ENCODE measurements at places on chromosomes 2 and 18.

- DNase-seq = no peak
These were observed 431.4 kb upstream of the TNP1 start for GRCh38 chr2:217291259-217291658.

GRCh38 chr18:47791461-47791985 lies 138.9 kb downstream of the SMAD2 start:
- DNase-seq = no peak

GRCh38 chr18:50611529-50611941 lies 51.6 kb downstream of the MAPK4 start:
- no peak for DNase-seq

DNA sequence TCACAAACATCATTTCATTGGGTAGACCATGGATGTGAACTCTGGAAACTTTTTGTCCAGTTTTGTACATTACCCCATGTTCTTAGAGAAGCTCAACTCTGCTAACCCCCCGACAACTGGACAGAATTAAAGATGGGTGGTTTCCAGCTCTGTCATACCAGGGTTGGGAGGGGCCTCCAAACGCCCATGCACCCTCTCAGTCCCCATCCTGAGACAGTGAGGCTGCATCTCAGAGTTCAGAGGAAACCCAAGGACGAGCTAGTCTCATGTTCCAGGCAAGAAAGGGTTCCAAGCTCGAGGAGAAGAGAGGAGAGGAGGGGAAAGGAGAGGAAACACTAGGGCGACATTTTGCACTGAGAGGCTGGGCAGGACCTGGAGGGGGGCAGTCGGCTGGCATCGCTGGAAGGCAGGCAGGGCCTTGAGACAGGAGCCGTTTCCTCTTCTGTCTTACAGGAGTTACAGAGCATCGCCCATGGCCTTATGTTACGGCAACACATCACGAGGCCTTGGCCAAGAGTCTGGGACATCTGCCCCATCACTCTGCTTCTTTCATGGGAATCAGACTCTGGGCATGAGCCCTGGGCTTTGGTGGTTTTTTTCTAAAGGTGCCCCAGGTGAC lies 16.4 kb downstream of the MAL start:
- DNase-seq = no peak

GRCh38 chr18:13542520-13542847 lies 183.9 kb downstream of the FAM210A start:
- no peak for DNase-seq

GRCh38 chr2:55620123-55620779 lies 2.8 kb upstream of the PPP4R3B start:
- DNase-seq = peak; percentile 7

GRCh38 chr2:123648956-123649355 lies 376.1 kb upstream of the CNTNAP5 start:
- DNase-seq = no peak

DNA sequence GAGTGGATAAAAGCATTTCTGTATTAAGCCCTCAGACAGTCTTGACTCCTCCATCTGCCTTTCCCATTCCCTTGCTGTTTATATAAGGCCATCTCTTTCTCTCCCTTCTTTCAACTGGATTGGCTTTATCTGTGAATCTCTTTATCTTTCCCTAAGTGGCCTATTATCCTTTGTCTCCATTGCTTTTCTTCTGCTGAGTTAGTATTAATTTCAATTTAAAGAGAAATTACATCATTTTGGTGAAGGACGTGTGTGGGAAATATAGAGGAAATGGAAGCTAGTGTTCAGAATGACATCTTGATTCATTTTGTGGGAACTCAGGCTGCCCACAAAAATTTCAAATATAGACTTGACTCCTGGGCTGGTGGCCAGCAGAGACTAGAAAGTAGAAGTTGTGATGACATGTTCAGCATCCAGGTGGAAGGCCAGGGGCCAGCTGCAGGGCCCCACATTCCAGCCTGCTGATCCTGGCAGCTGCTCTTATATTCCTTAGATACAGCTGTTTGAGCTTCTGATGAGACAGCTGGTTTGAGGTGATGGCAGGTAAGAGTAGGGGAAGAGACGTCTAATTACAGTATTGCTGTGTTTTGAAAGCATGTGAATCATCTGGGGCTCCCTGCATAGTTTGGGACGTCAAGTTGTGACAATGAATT lies 52.3 kb downstream of the DIS3L2 start:
- DNase-seq = no peak

GRCh38 chr18:79608069-79608468 lies 71.5 kb upstream of the CTDP1 start:
- DNase-seq = no peak

GRCh38 chr2:144462266-144462665 lies 57.7 kb downstream of the ZEB2 start:
- no peak for DNase-seq
